ENCODE measurements at places on chromosomes 4 and X.

- DNase-seq: no peak
Observed at GRCh38 chr4:88014386-88014905, 7.0 kb downstream of the PKD2 start.

GRCh38 chr4:22743290-22743689, 50.6 kb downstream of the GBA3 start:
- DNase-seq: no peak

DNA sequence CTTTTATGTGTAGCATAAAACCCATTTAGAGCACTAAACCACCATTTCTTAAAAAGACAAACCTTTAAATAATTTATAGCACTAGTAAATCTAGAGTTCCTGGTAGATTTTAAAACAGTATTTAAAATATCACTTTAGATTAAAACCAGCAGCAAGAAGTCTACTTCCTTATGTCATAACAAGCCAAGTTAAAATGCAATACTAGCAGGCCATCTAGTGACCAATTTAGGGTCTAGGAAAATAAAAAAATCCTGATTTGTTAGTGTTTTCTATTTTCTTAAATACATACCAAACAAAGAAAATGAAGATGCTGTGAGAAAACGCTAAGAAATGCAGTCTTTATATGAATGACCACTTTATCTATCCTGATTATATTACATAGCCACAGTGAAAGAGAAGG, 53.9 kb downstream of the PAPSS1 start:
- DNase-seq: no peak

DNA sequence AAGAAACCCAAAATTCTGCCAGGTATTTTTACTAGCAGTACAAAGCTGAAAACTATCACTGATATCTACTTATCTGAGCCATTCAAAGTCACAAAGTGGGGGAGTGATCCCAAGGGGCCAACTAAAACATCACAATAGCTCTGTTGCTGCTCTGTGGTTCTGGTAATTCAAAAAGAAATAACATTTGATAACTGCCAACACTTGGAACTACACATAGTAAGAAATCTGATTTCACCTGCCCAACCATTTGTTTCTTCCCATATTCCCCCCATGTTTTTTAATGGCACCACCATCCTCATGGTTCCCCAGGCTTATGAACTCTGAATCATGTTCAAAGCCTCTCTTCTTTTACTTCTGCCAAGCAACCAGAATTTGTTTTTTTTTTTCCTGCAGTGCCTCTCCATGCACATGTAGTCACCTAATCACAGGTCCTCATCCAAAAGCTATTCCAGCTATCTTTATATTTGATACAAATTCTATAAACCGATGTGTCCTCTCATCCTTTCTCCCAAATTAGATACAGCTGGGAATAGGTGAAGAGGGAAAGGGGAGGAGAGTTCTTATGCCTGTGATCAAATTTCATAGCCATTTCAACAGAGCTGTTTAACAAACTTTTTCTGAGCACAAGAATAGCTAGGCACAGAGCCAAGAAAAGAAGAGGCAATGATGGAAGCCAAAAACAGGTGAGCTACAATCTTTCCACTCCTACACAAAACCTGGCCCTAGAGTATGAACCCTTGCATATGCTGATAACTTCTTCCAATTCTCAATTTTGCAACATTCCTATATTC, 7.7 kb downstream of the AMMECR1 start:
- DNase-seq: no peak

- DNase-seq: no peak
Observed at GRCh38 chr4:48153791-48154550, 19.9 kb upstream of the TXK start.

DNA sequence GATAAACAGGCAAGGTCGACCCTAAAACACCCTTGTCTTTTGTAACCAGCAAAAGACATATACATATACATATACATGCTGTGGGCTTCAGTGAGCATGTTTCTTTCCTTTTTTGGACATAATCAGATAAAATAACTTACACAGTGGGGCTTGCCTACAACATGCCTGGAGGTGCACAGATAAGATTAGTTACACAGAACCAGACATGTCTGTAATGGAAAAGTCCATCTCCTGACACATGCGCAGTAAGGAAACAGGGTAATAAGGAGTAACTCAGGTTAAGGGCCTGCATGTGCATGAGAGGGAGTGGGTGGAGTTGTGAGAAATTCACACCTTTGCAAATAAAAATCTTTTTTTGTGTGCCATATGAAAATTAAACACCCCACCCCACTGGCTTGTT, 3.4 kb downstream of the UGT2A1 start:
- no peak for DNase-seq

- DNase-seq: no peak
Observed at GRCh38 chrX:131588995-131589394, 45.1 kb downstream of the OR13H1 start.

DNA sequence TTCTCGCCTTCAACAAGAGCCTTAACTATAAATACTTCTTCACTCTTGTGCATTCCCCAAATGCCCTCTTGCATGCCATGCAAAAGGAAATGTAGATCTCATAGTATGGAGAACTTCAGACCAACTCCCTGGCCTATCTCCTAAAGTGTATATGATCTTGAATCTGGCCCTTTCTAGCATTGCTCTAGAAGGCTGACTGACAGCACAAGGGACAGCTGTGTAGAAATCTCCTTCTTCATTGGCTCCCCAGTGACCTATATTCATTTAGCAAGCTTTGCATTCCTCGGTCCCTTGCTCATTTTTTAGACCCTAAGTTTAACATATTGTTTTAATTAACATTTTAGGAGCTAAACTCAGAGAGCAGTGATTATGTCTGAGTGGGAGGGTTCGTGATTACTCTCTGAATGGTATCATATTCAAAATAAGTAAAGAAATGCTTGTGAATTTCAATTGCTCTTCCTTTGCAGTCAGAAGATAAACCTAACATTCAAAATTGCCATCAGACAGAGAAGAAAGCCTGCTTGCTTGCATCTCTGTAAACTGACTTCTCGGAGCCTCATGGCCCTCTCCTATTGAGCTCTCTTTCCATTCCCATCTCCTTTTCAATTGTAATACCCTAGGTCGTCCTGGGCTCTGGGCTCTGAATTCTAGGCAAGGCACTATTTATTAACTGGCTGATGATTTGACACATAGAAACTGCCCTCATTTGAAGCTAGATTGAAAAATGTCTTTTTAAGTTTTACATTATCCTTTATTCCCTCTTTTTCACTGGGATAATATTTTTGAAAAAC, 120.3 kb upstream of the PRKG2 start:
- DNase-seq: no peak

DNA sequence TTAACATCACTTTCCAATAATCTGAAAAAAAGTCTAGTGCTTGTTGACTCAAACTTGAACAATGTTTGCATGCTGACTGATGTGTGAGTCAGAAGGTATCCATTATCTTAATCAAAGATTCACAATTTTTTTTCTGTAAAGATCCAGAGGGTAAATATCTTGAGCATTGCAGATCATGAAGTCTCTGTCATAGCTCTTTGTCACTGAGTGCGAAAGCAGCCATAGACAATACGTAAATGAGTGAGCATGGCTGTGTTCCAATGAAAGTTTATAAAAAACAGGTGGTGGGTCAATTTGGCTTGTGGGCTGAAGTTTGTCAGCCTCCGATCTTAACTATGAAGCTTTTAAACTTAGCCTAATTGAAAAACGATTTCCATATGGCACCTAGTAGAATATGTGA, 37.7 kb downstream of the NHS start:
- DNase-seq: no peak

GRCh38 chr4:38921151-38921550, 53.5 kb downstream of the FAM114A1 start:
- no peak for DNase-seq

DNA sequence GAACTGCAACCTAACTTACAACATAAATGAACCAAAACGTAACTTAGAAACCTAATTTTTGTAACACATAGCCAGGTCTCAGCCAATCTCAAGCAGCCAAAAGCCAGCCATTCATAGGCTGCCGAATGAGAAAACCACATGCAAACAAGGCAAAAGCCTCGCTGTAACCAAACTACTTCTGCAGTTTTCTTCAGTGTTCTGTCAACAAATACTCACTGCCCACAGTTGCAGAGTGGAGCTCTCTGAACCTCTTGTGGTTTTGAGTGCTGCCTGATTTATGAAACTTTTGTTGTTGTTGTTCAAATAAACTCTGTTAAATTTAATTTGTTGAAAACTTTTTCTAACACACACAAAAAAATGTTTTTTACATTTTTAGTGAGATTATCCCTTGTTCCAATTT, 251.2 kb downstream of the PAPSS1 start:
- DNase-seq: no peak

DNA sequence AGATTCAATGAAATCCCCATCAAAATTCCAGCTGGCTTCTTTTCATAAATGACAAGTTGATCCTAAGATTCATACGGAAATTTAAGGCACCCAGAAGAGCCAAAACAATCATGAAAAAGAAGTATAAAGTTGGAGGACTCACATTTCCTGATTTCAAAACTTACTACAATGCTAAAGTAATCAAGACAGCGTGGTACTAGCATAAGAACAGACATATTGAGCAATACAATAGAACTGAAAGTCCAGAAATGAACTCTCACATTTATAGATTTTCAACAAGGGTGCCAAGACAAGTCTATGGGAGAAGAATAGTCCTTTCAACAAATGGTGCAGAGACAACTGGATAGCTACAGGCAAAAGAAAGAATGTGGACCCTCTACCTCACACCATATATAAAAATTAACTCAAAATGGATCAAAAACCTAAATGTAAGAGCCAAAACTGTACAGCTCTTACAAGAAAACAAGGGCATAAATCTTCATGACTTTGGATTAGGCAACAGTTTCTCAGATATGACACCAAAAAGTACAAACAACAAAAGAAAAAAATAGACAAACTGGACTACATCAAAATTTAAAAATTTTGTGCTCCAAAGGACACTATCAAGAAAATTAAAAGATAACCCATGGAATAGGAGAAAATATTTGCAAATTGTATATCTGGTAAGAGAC, 28.5 kb downstream of the SASH3 start:
- DNase-seq: no peak

GRCh38 chr4:90982813-90983212, 855.6 kb downstream of the CCSER1 start:
- no peak for DNase-seq

DNA sequence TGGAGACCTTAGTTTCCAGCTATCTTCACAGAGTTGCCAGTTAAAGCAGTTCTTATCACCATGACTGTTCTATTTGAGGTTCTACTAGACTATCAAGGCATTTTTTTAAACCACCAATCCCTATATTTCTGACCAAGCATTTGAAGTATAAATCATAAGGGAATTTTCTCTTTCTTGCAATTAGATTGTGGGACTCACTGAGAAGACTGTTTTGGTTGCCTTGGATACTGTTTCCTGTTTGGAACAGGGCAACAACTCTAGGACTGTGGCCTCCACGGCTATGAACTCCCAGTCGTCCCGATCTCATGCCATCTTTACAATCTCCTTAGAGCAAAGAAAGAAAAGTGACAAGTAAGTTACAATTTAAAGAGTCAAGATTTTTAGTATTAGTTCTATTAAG, 11.8 kb downstream of the KIF4A start:
- no peak for DNase-seq

GRCh38 chr4:168928346-168928745, 81.7 kb downstream of the CBR4 start:
- no peak for DNase-seq

GRCh38 chr4:21856754-21857153, 91.8 kb downstream of the KCNIP4 start:
- no peak for DNase-seq

DNA sequence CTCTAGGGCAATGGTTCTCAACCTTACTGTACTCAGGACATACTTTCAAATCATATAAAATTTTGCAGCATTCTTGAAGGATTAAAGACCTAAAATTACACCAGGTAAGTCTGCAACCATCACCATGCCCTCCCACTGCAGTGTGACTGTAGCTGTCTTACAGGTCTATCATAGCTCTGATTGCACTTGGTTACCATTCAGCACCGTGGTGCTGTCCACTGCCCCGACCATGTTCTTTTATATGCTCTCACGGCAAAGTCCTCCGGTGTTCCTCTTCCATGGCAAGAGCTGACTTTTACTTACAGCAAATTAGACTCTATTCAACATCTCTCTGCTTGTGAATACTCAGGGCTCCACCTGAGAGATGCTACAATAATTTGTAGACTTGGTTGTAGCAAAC, 11.5 kb downstream of the CRMP1 start:
- no peak for DNase-seq

DNA sequence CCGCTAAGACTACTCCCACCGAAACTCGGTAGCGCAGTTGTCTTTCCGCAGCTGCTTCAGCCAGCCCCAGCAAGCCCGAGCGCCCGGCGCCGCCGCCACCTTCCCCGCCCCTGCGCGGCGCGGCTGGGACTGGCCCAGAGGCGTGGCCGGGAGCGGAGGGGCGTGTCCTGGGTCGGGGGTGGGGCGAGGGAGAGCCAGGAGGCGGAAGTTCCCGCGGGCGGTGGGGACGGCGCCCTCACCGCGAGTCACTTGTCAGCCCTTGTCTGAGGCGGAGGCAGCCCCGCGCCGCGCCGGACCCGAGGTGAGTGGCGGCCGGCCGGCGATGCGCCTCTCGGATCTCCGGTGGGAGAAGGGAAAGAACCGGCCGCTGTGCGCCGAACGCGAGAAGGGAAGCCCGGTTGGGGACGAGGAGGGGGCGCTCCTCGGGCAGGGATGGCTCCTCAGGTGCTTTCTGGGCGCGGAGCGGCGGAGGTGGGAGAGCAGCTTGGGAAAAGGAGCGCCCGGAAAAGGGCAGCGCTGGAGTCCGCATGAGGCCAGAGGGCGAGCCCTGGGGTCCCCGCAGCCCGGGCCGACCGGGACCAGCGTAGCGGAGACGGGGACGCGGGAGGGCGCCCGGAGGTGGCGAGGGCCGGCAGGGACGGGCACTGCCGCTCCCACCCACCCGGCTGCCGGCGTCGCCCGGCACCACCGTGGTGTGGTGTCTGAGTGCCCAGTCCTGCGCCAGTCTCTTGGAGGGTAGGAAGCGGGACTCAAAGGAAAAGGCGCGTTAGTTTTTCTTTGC, at the start of gene PDLIM5:
TSS of gene PDLIM5 (plus strand) at position 248 of the 781 bp plus-strand sequence. CDS start 3,347 bp downstream, outside the sequence.
- peak; percentile 64 for DNase-seq

DNA sequence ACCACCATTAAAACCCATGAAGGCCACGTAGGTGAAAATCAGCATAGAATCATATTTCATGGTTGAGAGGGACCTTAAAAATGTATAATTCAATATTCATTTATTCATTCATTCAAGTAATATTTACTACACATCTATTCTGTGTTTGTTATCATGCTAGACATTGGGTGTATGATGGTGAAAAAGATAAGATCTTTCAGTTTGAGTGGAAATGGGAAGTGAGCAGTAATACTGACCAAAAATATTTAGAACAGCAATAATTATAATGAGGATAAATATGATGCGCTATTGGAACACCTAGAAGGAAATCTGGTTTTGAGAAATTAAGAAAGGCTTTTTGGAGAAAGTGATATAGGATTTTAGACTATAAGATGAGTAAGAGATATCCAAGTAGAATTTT, 28.0 kb downstream of the DKK2 start:
- no peak for DNase-seq

- no peak for DNase-seq
Observed at GRCh38 chr4:48755281-48755680, 24.8 kb downstream of the FRYL start.

- no peak for DNase-seq
Observed at GRCh38 chrX:29652484-29652883, 562.9 kb upstream of the MAGEB2 start.

GRCh38 chr4:171024720-171025303, 788.4 kb upstream of the GALNTL6 start:
- no peak for DNase-seq
